ENCODE measurements at places on chromosomes 3 and 15. TPM values are rescaled to one million over a fixed set of nuclear protein-coding genes. Genes with fewer than 3 reads are reported as not detected.

LRRIQ4 gene
- 0.15 TPM for total RNA-seq

KBTBD8 gene
- 6.7 TPM for total RNA-seq

PBRM1 gene
- total RNA-seq: 29.1 TPM

PLIN1 gene
- not detected for total RNA-seq

DNA sequence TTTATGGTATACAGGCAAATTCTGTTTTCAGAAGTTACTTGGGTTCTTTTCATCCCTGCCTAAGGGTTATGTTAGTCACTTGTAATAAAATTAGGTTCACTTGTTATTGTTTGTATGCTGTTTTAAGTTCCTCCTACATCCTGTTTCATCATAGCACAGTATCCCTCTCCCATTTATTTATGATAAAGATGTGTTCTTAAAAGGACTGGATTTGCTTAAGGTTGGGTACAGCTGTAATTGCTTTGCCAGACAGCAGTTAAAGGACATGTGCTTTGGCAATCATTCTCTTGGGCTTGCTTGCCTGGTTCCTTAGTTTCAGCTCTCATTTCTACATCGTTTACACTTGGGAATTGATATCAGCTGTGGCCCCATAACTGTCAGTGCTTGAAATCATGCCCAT lies 11.7 kb downstream of the ATP2C1 start:
- DNase-seq: no peak

DNA sequence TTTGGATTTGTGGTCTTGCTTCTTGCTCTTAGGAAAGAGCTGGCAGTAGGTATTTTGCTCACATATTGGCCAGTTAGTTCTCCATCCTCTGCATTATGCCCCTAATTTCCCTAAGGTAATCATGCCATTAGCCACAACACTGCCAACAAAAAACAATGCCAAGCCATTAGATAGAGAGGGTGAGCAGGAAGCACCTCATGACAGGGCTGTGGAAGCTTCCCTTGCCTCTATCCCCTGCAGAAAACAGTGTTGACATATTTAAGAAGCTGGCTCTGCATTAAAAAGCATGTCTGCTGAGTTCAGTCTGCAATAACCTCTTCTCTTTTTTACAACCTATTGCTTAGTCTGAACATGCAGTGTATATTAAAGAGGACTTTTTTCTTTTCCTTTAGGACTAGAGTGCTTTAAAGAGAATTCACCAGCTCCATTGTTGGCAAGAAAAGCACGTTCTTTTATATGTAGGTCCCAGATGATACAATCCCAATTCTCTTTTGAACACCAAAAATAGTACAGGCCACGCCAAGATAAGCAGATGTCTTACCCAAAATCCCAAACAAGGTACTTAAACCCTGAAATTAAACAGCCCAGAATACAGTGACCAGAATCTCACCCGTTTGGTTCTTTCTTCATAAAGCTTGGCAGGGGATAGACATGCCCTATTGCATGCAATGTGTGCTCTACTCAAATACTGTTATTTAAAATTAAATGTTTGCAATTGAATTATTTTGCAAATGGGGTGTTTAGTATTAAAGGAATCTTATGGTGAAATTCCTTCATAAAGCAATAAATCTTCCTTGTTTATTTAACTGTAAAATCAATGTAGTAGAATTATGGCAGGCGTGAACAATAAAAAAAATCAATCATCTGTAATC lies 93.7 kb upstream of the UBE3A start:
- DNase-seq: no peak

GRCh38 chr15:50740955-50741354 lies 24.6 kb downstream of the SPPL2A start:
- DNase-seq: no peak

- DNase-seq: no peak
These were observed 58.0 kb downstream of the GABRG3 start for GRCh38 chr15:27028858-27029477.

DNA sequence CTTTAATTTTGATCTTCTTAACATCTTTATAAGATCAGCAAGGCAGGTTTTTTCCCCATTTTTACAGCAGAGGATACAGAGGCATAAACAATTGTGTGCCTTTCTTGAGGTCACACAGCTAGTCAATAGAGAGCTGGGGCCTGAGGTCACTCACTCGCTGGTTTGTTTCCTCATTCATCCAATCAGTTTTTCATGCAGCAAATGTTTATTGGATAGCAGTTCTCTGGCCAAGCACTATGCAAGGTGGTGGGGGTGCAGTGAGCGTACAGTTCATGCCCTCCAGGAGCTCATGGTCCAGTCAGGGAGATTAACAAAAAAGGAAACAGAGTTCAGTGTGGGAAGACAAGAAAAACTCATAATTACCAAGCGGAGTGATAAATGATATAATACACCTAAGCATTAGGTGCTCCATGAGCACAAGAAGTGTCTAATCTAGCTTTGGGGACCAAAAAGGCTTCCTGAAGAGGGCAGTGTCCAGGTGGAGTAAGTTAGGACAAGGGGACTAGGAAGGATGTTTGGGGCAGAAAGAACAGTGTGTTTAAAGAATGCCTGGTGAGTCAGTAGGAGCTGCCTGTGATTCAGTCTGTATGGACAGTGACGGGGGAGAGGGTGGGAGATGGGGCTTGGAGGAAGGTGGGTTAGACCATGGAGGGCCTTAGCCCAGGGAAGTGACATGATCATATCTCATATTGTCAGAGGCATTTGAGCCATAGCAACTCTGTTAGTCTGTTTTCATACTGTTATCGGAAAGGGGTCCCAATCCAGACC lies 29.3 kb downstream of the MAP2K5 start:
- peak; percentile 22 for DNase-seq

GRCh38 chr3:87359826-87360225 lies 83.4 kb upstream of the POU1F1 start:
- no peak for DNase-seq

GRCh38 chr3:99607151-99607550 lies 31.2 kb upstream of the COL8A1 start:
- DNase-seq: no peak

GRCh38 chr15:36818260-36818659 lies 238.8 kb downstream of the CDIN1 start:
- DNase-seq: no peak

DNA sequence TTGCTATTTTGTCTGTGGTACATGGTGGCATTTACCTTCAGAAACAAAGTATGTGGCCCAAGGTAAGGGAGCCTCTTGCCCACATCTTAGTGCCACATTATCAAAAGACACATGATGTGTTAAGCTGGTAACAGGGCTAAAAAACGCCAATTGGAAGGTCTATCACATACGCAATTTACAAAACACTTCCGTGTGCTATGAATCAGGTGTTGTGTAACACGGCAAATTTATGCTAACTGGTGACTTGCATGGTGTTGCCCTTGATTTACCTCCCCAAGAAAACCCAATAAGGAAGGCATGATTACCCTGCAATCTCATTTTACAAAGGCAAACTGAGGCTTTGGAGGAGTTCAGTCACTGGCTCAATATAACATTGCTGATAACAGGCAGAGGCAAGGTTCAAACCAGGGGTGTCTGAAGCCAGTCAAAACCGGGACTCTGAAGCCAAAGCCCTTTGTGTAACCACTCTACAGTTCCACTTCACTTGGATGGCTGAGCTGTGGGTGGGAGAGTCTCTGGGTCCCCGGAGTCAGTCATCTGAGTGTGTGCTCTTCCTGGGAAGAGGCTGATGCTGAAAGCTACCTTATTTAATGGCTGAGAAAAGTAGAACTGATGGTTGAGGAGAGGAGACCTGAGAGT lies 103.9 kb upstream of the BCL6 start:
- DNase-seq: no peak

DNA sequence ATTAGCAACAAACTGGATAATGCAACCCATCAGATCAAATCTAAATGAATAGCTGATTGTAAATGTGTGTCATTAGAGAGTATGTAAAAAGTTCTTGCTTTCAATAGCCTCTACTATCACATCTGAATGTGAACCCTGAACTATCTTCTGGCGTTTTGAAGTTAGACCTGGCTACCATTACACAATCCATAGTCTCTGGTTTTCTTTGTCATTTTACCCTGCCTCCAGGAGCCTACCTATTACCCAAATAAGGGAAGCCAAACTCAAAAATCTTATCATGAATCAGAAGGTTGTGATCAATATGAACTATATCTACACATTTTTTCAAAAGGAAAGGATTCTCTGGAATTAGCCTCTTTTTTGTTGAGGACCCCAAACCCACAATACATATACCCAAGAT lies 31.8 kb downstream of the PCYT1A start:
- no peak for DNase-seq

GRCh38 chr3:161770484-161771386 lies 274.1 kb downstream of the OTOL1 start:
- DNase-seq: no peak

GRCh38 chr3:72519946-72520604 lies 328.2 kb downstream of the SHQ1 start:
- no peak for DNase-seq

GRCh38 chr3:150251187-150252062 lies 156.7 kb upstream of the TSC22D2 start:
- peak; percentile 20 for DNase-seq

GRCh38 chr3:78183906-78184599 lies 1144.2 kb downstream of the ROBO2 start:
- no peak for DNase-seq

DNA sequence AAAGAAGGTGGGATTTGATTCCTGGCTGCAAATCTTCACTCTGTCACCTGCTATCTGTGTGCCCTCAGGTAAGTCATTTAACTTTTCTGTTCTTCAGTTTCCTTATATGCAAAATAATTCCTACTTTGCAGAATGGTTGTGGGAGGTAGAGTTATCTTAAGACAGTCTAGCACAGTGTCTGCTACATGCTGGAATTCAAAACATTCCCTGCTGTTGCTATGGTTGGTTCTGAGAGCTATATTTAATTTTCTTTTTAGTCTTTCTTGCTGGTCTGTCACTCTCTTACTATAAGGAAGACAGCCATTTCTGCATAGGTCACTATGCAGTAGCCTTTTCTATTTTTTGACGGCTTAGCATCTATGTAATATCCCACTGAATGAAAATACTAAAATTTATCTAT lies 4.0 kb upstream of the ADPGK start:
- DNase-seq: no peak

- DNase-seq: peak; percentile 75
These were observed 32.1 kb downstream of the KIF9 start for GRCh38 chr3:47250309-47251060.

GRCh38 chr3:111999484-112000324 lies 982 bp downstream of the TAGLN3 start:
- peak; percentile 24 for DNase-seq

DNA sequence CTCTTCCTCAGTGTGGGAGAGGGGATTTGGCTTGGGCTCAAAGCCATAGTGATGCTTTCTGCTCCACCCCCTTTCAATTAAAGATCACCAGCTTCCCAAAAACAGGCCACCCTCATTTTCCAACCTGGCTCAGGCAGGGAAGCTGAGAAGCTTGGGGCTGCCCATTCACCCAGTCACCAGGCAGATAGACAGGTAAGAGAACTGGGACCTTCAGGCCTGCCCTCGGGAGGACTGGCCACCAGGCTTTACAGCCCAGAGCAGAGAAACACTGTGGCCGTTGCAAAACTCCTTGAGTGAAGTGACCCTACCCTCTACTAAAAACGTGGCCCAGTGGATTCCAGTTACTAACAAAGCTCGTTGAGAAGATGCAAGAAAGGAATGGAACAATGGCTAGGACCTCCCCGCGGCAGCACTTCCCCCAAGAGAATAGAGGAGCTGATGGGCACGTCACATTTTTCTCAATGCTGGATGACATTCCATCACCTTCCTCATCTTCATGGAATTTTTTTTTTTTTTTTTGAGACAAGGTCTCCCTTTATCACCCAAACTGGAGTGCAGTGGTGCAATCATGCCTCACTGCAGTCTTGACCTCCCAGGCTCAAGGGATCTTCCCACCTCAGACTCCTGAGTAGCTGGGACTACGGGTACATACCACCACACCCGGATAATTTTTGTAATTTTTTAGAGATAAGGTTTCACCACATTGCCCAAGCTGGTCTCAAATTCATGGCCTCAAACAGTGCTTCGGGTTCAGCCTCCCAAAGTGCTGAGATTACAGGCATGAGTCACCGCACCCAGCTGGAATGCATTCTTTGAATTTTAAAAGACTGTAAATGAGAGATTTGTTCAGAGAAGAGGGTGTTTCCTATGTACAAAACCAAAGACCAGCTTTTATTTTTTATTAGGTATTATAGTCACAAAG lies 37.9 kb downstream of the LIPC start:
- DNase-seq: no peak

DNA sequence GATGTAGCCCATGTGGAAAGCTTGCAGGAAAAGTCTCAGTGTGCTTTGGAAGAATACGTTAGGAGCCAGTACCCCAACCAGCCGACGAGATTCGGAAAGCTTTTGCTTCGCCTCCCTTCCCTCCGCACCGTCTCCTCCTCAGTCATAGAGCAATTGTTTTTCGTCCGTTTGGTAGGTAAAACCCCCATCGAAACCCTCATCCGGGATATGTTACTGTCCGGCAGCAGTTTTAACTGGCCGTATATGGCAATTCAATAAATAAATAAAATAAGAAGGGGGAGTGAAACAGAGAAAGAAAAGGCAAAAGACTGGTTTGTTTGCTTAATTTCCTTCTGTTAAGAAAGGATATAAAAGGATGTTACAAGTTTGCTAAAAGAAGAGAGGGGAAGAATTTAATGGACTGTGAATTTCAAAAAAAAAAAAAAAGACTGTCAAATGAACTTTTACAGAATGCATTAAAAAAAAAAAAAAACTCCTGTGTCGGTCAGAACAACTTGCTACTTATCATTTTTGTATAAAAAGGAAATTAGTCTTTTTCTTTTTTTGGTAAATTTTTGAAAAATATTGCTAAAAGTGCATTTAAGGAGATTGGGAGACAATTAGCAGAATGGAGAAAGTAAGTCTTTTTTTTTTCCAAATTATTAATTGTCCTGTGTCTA lies 7.0 kb downstream of the NR2F2 start:
- peak; percentile 54 for DNase-seq

DNA sequence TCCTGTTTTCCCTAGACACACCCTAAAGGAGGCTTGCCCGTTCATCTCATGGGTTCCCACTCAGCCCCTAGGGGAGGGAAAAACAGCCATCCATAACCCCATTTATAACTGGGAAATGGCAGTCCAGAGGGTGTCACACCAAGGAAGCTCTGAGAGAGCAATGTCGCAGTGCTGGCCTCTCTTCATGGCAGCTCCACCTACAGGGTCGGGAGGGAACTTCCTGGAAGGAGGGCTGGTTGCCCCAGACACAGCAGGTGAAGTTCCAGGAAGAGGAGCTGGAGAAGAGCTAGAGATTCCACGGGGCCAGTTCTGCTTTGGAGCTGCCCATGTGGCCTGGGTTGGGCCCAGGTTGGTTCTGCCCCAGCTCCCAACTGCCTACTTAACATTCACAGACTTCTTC lies 22.3 kb upstream of the LINGO1 start:
- peak; percentile 91 for DNase-seq

All from H7 (cell line).